Right forelimb (tissue), 1 donor: ENCODE measurements at places on chromosomes 3 and 15.

DNA sequence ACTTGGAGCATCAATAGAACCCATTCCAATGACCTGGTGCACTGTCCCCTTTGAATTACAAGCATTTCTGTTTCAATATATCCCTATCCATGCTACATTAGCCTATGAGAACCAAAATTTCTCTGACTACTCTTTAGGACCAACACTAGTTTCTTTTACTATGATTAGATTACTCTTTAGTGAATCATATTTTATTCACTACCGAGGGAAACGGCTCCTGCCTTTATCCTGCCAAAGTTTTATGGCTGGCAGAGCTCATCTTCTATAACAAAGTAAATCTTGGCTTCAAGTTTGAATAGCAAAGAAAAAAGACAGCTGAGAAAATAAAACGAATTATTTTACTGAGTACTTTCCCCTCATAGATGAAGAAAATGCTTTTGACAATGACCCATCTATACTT lies 120.9 kb downstream of the SLC9A9 start:
- DNase-seq = no peak

DNA sequence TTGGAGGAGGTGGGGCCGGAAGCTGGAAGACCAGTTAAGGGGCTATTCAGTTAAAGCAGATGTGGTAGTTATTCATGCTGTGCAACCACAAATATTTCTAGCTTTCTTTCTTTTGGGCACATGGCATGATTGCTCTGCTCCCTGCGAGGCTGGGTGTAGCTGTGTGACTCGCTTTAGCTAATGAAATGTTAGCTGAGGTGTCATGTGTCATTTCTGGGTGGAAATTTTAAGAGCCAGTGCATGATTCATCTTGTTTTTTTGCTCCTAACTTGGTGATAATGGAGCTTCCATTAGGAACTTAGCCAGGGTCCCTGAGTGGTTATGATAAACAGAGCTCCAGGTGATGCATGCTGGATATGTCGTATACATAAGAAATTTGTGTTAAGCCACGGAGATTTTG lies 300.6 kb downstream of the SATB1 start:
- no peak for DNase-seq

GRCh38 chr3:196115678-196116083 lies 33.8 kb upstream of the TFRC start:
- no peak for DNase-seq

- no peak for DNase-seq
Observed at GRCh38 chr3:126158912-126159454, 21.4 kb downstream of the ALDH1L1 start.

GRCh38 chr15:66276546-66276945 lies 16.8 kb upstream of the DIS3L start:
- DNase-seq = no peak
